ENCODE measurements at places on chromosomes 4 and X.
A peak's percentile ranks its signal among the peaks of the same experiment; 100 is the strongest.

DNA sequence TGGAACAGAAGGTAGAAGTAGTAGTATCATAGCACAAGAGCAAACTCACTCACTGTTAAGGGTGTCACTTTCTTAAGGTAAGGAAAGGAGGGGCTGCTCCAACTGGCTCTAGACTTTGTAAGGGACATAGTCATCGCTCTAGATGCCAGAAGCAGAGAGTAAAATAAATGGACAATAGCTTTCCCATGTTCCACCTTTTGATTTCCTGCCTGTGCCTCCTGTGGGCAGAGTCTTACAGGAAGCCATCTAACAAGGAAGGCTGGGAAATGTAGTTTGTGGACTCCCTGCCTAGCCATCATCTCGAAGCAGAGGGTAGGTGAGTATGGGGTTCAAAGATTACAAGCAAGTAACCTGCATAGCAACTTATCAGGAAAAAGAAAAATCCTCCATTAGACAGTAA is 1.7 kb upstream of the METTL14 start:
- DNase-seq = no peak

GRCh38 chr4:179097741-179098140 is 1655.5 kb upstream of the AGA start:
- DNase-seq = peak; percentile 1

- DNase-seq = no peak
Observed at GRCh38 chrX:39002466-39002865, 201.2 kb downstream of the MID1IP1 start.

DNA sequence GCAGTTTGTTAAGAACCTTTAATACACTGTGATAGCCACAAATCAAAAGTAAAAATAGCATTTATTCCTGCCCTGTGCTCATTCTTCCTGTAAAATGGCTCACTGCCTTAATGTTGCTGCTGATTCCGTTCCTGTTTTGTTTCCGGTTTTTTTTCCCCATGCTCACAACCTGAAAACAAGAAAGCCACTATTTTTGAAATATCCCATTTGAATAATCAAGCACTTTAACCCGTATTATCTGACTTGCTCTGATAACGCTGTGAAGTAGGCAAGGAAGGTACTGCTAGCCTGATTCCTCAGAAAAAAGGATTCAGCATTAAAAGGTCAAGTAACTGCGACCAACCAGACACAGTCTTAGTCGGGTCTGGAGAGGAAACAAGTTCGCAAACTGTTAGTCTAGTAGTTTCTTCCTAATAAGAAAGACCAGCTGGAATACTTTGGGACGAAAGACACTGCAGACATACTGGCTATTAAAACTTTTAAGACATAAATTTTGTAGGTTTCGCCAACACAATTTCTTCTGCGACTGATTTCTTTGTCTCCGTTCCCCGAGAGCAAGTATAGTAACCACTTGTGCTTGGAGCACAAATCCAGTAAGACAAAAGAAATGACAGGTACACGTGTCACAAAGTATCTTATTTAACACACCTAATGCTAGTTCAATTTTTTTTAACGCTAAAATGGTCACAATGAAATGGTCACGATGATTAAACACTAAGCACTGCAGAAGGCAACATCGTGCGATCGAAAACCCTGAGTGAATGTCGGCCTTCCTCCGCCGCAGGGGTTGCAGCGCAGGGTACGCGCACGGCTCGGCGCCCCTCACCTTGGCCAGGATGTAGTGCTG is 802 bp downstream of the COX18 start:
- peak; percentile 37 for DNase-seq

DNA sequence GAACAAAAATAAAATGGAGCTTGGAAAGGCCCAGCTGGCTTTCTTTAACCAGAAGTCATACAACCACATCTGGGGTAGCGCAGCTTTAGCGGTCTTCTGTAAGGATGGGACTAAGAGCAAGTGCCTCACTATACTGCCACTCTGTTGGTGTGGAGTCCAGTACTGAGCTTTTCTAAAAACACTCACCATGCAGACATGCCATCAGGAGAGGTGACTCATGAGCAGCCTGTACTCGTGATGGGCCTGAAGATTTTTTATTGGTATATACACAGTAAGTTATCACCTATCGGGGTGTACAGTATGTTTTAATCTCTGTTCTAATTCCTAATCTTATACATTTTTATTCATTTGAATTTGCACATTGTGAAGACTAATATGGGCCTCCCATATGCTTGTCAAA is 9.6 kb downstream of the PPP3CA start:
- no peak for DNase-seq

- DNase-seq = no peak
Observed at GRCh38 chrX:37474478-37474877, 97.0 kb upstream of the LANCL3 start.

- no peak for DNase-seq
Observed at GRCh38 chrX:18889346-18890048, 94.4 kb downstream of the PHKA2 start.

DNA sequence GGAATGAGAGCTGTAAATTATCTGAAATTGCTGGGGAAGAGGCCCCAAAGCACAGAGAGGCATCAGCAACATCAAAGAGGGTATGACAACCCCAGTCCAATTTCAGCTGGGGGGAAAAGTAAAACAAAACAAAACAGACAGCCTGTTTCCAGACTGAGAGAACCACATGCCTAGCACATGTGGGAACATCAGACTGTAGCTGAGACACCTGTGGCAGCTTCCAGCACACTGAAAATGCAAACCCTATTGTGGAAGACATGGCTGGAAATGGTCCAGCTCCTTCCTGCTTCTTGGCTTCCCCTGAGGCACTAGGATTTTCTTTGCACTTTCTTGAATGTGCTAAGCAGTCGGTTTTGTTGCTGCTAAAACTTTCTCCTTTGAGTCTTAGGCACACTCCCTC is 240.9 kb upstream of the STS start:
- DNase-seq = no peak

DNA sequence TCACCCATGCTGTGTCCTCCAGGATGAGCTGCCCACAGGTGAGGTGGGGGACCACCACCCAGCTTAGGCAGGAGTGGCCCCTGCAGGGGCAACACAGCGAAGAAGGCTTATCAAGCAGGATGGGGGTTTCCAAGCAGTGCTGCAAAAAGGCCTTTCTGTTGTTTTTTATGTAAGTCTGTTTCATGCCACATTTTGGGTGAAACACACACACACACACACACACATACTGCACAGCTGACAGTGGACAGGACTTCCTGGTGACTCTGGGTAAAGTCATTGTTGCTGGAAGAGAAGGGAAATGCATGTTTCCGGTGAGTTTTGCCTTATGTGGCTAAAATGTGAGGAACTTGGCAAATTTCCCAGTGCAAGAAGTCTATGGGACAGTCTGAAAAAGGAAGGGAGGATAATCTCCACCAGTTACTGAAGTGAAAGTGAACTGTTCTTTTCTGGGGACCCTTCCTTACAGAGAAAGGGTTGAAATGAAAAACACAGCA is 119.2 kb downstream of the IRF2 start:
- peak; percentile 71 for DNase-seq

DNA sequence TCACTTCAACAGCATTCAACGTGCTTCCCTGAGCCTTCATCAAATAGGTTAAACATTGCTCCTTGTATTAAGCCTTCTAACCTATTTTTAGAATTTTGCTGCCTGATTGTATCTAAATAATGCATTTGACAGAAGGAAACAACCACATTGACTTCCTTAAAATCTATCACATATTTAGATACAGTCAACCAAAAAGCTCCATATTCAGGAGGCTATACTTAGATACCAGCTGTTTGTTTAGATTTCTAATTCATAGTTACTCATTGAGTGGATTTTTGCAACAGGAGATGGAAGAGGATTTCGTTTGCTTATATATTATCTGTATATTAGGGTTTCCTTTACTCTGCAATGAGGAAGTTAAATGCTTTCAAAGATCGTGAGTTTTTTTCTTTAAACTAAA is 241.1 kb upstream of the PPP1R2C start:
- DNase-seq = no peak

DNA sequence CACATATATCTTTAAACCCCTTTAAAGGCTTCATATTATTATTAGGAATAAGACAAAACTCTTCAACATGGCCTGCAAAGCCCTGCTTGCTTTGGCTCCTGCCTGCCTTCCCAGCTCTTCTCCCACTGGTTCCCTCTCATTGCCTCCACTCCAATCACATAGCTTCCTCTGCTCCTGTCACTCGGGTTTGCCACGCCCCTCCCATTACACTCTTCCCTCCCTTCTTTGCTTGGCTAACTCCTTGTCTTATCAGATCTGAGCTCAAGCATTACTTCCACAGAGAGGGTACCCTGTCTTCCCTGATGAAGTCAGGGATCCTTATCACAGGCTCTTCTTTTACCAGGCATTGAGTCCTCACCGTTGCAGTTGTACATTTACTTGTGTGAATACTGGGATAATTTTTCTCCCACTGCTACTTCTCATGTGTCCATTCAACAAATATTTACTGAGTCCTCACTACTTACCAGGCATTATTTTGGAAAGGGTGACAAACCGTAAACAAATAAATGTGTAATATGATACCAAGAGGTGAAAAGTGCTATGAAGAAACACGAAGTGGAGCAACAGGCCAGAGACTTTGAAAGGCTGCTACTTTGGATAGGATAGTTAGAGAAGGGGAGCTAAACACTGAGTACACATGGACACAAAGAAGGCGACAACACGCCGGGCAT is 3.2 kb upstream of the VGLL1 start:
- no peak for DNase-seq

DNA sequence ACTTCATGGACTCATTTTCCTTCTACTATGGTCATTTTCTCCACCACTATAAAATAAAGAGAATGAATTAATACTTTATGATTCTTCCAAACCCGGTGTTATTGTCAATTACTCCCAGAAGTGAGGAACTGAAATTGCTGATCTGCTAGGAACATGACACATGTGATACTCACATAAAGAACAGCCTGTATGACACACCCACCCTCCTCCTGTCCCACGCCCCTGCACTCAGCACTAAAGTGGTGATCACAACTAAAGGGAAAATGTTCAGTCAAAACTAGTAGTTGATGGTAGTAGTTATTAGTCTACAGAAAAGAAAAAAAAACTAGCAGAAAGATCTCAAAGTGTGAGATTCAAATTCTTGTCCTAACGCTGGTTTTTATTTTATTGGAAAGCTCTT is 1508.3 kb downstream of the RAPGEF2 start:
- no peak for DNase-seq

- peak; percentile 11 for DNase-seq
Observed at GRCh38 chrX:43656005-43656494, at the start of gene MAOA. Gene MAOA (plus strand): TSS chrX:43656299. CDS start chrX:43656342, 43 bp downstream.

GRCh38 chr4:76718831-76719230 is 179.1 kb downstream of the SOWAHB start:
- DNase-seq = no peak

DNA sequence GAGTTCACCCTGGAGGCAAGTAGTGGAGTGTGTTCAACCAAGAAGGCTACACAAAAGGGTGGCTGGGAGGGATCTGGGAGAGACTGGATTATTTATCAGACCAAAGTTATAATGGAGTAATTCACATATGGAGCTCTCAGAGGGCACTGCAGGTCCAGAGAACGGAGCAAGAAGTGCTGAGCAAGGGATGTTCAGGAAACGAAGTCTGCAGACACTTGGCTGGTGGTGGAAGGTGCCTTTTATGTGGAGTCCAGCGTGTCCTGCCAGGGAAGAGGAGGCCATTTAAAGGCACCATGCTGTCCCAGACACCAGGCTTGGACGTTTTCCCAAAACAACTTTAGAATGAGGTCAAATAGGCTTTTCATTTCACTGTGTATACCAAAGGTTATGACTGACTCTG is 130.1 kb downstream of the CEP135 start:
- no peak for DNase-seq

GRCh38 chr4:113637823-113638561 is 123.5 kb downstream of the CAMK2D start:
- no peak for DNase-seq

DNA sequence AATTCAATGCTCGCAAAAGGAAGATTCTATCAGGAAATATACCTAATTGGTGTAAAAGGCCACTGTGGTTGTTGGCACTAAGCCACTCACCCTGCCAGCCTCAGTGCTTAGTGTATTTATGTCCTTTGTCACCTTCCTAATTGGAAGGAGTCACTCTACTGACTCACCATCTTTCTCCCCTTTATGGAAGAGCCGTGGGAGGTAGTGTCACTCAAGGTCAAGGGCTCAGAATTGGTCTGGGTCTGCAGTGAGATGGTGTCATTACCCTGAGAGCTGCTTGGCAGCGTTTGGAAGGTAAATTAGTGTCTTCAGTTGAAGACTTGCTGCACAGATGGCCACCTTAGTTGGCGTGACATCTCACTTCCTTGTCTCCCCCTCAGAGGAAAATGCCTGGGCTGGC is 41.7 kb upstream of the CDKN2AIP start:
- DNase-seq = no peak

DNA sequence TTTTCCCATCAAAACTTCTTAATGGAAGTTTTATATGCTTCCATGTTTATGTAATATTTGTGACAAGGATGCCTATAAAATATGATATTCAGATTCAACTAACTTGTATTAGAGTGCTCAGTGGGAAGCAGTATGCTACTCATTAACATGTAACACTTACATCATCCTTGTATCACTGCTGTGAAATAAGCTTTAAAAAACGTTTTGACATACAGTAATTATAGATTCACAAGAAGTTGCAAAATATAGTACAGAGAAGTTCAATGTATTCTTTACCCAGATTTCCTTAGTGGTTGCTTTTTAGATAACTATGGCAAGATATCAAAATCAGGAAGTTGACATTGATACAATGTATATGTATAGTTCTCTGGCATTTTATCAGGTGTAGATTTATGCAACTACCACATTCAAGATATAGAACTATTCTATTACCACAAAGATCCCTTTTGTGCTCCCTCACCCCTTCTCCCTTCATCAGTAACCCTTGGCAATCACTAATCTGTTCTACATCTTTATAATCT is 56.3 kb downstream of the DTHD1 start:
- no peak for DNase-seq

GRCh38 chrX:11414091-11414490 is 120.9 kb downstream of the AMELX start:
- no peak for DNase-seq

Data from T-helper 2 cell (primary cell).